ENCODE measurements at places on chromosomes 5 and 9.
A peak's percentile ranks its signal among the peaks of the same experiment; 100 is the strongest.

- no peak for DNase-seq
Measured at GRCh38 chr5:159319832-159320231, 10.5 kb downstream of the IL12B start.

DNA sequence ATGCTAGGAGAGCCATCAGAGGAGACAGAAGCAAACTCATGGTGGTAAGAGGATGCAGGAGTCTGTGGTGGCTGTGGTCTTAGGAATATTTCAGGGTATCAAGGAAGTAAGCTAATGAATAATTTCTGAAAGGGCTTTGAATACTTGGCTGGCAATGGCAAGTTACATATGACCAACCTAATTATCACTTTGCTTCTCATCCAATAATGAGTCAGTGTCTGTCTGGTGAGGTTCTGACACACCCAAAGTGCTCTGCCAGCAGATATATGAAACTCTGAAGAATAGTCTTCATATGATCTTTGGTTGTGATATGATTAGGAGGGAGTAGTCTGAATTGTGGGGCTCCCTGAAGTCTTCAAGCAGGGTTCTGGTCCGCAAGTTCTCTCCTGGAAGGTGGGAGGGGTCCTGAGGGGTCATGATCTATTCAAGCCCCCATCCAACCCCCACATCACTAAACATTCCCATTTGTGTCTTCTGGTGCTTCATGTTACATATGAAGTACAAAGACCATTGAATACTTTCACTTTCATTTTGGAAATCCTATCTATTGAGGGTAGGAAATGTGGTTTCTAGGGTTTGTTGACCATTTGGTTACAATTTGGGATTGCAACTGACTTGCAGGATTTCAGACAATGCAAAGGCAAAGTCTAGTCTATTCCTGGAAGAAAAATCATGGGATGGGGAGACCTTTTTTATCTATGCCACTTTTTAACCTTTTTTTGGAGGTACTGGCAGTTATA, 199.9 kb upstream of the CDKN2B start:
- peak; percentile 43 for DNase-seq

- no peak for DNase-seq
Measured at GRCh38 chr5:73655521-73656160, 29.6 kb downstream of the ARHGEF28 start.

DNA sequence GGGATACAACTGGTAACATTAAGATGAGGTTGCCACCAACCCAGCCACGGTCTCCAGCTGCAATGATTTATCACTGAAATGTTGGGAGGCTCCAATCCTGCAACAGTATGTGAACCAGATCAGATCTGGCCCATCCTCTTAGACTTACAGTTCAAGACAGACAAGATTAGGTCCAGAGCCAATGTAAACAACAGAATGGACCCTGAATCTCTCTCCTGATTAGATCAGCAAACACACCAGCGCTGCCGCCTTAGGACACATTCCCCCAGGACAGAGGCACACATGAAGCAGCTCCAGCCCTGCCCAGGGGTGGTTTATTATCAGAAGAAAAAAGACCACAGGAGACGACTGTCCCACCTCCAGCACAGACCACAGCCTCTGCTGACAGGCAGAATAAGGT, 82.1 kb downstream of the SLIT3 start:
- no peak for DNase-seq

DNA sequence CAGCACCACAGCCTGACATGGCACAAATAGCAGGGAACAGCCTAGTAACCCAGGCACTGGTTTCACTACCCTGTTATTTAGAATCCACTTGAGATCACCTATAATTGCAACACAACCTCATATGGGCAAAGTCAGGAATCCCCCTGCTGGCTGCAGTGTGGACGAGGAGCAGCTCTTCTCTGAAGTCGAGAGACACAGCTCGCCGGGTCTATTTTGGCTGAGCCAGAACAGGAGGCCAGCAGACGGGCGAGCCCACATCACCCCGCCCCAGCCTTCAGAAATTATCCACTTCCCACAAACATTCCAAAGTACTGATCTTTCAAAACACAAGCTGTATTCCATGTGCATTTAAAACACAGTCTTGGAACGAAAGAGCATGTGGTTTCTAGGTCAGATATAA, 179.0 kb downstream of the ROR2 start:
- DNase-seq, result peak; percentile 97

DNA sequence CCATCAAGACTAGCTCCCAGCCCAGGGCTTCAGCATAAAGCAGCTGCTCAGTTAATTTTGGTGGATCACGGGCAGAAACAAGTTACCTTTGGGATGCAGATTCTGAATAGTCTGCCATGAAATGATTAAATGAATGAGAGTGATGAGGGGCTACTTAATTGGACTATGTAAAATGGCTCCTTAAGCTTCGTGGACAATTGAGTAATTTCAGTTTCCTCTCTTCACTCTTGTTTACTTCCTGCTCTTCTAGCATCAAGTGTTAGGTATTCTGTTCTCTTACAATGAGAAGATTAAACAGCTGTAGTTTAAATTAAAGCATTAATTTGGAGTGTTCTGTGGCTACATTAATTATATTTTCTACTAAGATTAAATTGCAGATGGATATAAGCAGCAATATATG, 28.1 kb downstream of the PIK3R1 start:
- DNase-seq, result no peak

GRCh38 chr5:78345485-78345884, 14.9 kb upstream of the SCAMP1 start:
- DNase-seq, result peak; percentile 83

DNA sequence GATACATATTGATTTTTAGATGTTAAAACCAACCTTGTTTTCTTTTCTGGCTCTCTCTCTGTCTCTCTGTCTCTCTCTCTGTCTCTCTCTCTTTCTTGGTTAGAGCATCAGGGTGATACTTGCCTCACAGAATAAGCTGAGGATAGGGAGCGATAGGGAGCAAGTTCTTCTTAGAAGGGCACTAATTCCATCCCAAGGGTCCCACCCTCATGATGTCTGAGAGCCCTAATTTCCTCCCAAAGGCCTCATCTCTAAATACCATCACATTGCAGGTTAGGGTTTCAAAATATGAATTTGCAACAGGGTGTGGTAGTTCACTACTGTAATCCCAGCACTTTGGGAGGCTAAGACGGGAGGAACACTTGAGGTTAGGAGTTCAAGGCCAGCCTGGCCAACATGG, 4.8 kb upstream of the KIF3A start:
- no peak for DNase-seq

GRCh38 chr5:168227973-168228615, 63.4 kb upstream of the WWC1 start:
- DNase-seq, result peak; percentile 5

GRCh38 chr9:130027533-130028365, 15.2 kb downstream of the FNBP1 start:
- DNase-seq, result no peak

DNA sequence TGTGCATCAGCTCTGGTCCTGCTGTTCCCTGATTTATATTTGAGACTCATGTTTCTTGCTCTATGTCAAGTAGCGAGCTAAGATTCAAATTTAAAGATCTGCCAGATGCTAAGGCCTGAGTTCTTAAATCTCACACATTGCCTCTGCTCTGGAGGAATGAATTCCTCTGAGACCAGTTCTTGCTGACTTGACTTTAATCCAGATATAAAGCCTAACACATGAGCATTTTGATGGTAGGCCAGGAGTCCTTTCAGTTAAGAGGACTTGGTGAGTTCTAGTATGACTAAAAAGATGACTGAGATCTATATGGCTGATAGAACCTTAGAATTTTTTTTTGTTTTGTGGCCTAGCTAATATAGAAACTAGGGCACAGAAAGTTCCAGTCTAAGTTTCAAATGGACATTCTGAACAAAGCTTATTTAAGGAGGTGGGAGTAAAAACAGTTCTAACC, 1.3 kb upstream of the INIP start:
- DNase-seq, result peak; percentile 48

DNA sequence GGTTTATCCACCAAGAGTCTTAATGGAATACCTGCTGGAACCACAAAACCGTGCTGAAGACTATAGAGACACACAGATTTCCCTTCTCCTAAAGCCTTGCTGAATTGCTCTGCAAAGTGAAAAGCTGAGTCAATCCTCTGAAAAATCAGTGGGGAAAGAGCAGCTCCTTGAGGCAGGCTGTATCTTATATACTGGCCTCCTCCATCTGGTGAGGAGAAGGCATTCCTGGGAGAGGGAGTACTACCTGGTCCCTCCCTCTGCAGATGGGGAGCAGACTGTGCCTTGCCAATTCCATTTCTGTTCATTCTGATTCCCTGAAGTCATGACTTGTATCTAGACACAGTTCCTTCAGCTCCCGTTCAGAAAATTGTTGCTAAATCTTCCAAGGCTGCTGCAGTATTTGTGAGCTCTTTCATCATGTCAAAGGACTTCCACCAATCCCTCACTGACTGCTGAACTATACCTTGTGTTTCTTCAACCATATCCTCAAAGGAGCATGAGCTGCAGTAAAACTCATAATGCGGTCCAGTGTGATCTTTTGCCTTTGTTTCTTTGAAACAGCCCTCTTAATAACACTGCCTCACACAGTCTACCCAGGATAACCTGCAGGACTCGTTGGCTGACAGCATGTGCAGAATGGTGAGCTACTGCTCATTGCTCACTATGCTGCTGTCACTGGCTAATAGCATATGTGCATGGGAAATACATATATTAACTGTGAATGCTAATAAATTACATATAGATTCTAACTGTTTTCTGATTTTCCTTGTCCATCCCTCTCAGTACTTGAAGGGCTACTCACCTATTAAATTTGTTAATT, 84.5 kb downstream of the FOXD1 start:
- DNase-seq, result peak; percentile 92

DNA sequence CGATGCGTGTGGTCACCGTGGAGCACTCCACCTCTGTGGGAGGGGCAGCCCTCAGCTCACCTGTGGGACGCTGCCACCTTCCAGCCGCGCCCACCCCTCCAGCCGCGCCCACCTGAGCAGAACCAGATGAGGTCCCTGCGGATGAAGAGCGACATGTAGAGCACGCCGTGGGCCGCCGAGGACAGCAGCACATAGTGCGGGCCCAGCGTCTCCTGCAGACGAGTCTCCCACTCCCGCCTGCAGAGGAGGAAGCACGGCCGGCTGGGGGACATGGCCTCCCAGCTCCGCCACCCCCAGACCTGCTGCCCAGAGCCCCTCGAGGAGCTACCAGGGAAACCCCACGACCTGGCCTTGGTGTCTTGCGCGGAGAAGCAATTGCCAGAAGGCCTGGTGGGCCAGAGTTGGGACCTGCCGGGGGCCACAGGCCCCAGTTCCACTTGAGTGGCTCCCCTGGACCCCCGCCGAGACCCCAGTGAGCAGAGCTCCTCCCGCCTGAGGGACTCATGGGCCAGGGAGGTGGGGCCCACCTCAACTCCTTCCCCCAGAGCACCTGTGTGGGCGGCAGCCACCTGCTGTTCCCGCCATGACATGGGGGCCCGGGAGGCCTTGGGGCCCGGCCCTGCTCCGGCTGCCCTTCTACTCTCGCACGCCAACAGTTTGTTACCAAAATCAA, 6.5 kb downstream of the INPP5E start:
- no peak for DNase-seq

- no peak for DNase-seq
Measured at GRCh38 chr5:82905986-82906385, 171.2 kb downstream of the TMEM167A start.

GRCh38 chr9:104322596-104322995, 181.5 kb upstream of the OR13F1 start:
- no peak for DNase-seq

- DNase-seq, result no peak
Measured at GRCh38 chr5:154881986-154882385, 23.6 kb downstream of the CNOT8 start.

DNA sequence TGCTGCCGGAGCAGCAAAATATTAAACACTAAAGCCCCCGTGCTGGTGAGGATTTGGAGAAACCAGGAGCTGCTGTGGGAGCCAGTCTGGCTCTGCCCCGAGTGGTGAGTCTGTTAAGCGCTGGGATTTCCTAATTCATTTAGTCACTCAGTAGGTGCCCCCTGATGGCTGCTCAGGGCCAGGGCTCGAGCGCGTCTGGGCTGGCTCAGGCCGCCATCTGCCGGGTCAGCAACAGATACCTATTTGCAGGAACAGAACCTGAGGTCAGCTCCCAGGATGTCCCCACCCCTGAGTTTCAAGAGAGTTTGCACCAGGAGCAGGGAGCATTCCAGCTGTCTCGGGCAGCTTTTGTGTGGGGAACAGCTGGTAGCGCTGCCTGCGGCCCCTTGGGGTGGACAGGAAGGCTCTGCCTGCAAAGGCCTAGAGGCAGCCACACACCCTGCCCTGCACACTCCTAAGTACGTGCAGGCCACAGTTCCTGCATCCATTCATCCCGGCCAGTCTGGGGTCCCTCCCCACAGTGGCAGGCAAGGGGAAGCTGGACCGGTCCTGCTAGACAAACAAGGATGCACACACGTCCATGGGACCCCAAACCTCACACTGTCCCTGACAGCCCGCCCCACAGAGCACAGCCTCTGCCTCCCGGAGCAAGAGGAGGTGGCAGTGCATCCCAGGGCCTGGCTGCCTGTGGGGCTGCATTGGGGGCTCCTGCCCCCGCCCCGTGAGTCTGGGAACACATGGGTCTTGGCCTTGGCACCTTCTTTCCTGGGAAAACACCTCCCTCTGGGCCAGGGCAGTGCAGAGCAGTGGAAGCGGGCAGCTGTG, 83.7 kb downstream of the ADAMTS2 start:
- DNase-seq, result peak; percentile 68

DNA sequence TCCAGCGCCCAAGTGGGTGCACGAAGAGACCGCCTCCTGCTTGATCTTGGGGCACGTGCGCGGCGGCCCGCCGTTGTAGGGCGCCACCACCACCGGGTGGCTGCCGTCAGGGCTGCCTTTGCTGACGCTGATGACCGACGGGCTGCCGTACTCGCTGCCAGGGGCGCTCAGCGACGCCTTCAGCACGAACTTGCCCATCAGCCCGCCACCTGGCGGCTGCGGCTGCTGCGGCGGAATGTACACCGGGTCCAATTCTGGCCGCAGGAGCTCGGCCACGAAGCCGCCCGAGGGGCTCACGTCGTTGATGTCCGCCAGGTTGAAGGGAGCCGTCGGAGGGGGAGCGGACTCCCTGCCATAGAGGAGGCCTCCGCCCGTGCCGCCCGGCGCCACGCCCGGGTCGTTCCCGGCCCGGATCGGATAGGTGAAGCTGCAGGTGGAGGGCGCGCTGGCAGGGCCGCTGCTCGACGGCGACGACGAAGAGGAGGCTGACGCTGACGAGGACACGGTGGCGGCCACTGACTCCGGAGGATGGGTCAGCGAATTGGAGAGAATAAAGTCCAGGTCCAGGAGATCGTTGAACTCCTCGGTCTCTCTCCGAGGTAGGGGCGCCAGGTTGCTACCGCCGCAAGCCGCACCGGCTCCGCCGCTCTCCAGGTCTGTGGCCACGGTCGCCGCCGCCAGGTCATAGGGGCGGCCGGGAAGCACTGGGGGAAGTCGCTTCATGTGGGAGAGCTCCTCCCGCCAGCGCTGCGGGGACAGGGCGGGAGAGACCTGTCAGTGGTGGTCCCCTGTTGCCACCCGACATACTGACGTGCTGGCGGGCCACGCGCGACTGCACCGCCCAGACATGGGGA, 1.8 kb downstream of the KLF4 start:
- peak; percentile 63 for DNase-seq

- peak; percentile 24 for DNase-seq
Measured at GRCh38 chr9:70962761-70963440, 158.5 kb downstream of the TRPM3 start.

DNA sequence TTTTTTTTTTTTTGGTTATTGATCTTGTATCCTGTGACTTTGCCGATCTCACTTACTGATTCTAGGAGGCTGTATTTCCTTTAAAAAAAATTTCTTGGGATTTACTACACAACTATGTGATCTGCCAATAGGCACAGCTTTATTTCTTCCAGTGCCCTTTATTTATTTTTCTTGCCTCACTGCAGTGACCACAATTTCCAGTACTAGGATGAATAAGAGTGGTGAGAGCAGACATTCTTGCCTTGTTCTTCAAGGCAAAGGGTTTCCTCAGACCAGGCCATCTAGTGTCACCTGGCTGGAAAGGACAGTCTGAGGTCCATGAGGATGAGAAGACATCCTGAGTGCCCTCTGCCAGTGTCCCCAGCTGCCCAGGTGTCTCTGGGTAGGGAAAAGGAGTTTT, 265.4 kb downstream of the SPOCK1 start:
- no peak for DNase-seq
